ENCODE measurements at places on chromosomes 1 and 21.

GRCh38 chr1:41528726-41529605, 44.5 kb upstream of the EDN2 start:
- DNase-seq: no peak

DNA sequence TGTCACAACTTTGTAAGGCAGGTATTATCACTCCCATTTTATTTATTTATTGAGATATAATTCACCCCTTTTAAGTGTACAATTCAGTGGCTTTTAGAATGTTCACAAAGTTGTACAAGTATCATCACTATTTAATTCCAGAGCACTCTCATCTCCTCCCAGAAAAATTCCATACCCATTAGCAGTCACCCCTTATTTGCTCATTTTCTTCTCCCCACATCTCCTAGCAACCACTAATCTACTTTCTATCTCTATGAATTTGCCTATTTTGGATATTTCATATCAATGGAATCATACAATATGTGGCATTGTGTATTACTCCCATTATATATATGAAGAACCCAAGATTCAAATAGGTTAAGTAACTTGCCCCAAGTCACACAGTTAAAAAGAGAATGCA, 7.0 kb downstream of the DSTYK start:
- no peak for DNase-seq

- DNase-seq: no peak
Measured at GRCh38 chr1:91400133-91400725, 4.4 kb downstream of the HFM1 start.

GRCh38 chr1:198462365-198463019, 78.0 kb downstream of the ATP6V1G3 start:
- no peak for DNase-seq

GRCh38 chr1:235843461-235843961, 23.2 kb downstream of the LYST start:
- peak; percentile 26 for DNase-seq

- DNase-seq: no peak
Measured at GRCh38 chr1:43056460-43056859, 97.8 kb upstream of the SLC2A1 start.

DNA sequence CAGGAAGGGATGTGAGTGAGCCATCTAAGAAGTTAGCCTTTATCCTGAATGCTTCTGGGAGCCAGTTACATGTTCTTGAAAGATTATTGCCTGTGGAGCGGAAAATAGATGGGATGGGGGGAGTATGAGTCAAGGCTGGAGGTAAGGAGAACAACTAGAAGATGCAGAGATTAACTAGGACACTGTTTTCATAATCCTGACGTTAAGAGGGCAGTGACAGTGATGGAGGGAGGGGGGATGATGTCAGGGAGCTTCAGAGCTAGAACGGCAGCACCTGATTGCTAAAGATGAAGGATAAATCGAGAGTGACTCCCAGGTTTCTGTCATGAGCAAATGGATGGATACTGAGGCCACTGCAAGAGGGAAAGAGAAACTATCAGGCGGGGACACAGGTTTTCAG, 10.0 kb upstream of the RCSD1 start:
- DNase-seq: no peak

DNA sequence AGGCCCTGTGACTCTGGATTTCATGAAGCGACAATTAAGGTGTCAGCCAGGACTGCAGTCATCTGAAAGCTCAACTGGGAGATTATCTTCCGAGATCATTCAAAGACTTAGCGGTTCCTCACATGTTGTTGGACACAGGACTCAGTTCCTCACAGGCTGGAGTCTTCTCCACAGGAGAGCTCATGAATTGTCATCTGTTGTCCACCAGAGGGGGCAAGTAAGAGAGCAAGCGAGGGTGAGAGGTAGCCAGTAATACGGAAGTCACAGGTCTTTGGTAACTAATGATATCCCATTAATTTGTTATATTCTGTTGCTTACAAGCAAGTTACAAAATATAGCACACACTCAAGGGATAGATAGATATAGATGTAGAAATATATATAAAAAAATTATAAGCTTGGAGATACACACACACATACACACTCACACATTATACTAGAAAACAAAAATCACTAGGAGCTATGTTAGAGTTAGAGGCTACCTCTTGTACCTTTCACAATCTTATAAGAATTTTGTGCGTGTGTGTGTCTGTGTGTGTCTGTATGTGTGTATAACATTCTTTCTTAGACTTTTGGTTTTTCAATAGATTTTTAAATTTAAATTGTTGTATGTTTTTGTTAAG, 1695.3 kb downstream of the BRINP3 start:
- peak; percentile 43 for DNase-seq

GRCh38 chr1:10514490-10515235, 39.9 kb downstream of the PEX14 start:
- no peak for DNase-seq

DNA sequence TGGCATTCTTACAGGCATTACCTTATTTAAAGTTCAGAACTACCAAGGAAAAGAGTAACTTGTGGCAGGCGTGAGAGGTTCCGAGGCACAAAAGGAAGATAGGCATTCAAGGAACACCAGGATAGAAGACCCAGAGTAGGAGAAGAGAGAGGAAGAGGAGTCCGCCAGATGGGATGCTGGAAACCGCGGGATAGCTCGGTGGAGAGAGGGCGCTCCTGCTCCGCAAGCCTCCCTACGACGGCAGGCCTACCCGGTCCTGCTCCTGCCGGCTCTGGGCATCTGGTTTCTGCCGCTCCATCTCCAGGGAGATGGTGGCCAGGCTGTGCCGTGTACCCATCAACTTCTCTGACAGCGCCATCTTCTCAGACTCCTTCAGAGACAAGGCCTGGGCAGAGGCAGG, 5.4 kb upstream of the NBPF1 start:
- no peak for DNase-seq

DNA sequence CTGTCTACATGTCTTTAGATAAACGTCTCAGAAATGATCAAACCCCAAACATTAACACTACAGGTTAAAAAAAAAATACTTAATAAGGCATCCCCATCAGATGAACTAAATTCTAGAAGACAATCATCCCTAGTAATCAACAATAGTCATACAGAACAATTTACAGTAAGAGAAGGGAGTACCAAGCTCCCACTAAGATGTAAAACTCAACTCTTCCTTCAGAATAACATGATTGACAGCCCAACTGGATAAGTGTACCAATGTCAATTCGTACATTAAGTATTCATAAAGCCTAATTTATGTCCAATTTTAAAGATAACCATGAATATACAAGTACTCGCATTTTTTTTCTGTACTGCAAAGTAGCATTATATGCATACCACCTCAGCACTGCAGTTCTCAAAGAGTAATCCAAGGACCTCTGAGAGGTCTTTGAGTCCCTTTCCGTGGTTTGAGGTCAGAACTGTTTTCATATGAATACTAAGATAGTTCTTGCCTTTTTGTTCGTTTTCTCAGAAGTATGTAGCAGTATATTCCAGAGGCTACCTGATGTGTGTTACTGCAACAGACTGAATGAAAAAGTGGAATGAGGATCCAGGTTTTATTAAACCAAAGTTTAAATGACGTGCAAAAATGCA, 6.6 kb downstream of the SCAF4 start:
- no peak for DNase-seq

GRCh38 chr1:6674771-6675170, 26.8 kb downstream of the DNAJC11 start:
- DNase-seq: no peak

DNA sequence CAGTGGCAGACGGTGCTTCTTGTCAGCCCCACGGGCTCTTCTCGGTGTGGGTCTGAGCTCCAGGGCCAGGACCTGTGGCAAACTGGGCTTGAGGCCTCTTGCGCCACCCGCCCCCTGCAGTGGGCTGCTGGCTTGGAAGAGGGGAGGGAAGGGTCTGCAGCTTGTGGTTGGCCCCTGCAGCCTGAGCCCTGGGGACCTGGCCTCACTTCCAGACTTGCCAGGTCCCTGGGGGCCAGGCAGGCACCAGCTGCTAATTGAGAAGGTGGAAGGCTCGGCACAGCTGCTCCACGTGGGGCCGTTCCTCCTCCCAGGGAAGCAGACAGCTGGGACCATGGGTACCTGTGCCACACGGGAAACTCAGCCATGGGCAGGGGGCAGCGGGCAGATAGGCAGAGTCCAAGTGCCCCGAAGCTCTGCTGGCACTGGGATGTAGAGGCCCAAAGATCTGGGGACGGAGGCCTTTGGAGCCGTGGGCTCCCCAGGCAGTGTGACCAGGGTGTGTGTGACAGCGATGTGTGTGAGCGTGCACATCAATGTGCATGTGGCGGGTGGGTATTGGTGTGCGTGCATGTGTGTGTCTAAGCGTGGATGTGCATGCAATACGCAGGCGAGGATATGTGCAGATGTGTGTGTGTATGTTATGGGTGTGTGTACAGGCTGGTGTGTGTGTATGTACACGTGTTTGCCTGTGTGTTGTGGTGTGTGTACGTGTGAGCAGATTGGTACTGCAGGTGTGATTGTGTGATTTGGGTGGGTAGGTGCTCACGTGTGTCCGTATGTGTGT, 39.3 kb downstream of the TP73 start:
- DNase-seq: no peak

GRCh38 chr1:169514566-169515270, 29.0 kb upstream of the SLC19A2 start:
- DNase-seq: no peak

DNA sequence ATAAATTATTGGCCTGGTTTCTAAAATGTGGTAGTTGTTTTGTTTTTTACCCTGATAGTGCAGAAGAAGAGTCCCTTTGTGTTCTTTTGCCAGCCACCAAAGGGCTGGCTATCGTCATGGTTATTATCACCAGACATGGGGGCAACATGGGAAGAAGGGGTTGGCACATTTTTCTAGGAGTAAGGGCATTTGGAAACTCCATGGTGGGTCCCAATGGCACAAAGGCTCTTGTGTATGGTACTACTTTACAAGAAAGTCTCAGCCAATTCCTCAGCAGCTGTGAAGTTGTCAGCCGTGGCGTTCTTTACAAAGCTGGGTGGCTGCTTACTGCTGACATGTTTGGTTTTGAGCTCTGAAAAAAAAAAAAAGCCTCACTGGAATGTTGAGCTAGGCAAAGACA, 330.4 kb upstream of the ESRRG start:
- no peak for DNase-seq

DNA sequence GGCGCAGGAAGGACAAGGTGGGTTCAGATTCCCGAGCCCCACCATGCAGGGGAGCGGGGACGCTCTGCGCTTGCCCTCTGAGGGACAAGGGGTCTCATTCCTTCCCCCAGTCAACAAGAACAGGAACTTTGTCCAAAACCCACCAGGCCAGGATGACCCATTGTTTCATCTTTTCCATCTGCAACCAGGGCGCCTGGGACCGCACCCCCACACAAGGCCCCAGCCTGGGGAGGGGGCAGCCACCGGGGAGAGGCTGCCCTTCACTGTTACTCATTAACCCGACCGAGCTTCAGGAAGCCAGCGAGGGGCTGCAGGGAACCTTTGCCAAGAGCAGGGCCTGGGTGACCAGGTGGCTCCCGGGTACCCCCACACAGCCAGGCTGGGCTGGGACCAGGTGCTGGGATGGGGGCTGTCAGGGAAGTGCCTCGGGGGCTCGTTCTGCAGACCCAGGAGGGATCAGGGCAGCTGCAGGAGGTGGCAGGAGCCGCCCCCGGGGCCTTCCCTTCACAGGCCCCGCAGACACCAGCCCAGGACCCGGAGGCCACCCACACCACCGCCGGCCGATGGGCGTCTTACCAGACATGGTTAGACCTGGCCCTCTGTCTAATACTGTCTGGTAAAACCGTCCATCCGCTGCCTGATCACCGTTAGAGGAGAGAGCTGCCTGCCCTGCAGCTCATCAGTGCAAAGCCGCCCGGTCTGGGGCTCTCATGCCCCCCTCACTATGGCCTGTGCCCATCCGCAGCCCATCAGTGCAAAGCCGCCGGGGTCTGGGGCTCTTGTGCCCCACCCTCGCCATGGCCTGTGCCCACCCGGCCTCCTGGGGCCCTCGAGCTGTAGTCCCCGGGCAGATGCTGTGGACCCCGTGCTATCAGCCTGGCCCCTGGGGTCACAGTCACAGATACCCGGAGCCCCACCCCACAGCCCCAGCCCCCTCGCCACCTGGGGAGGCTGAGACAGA, 4.9 kb upstream of the TTLL10 start:
- no peak for DNase-seq

DNA sequence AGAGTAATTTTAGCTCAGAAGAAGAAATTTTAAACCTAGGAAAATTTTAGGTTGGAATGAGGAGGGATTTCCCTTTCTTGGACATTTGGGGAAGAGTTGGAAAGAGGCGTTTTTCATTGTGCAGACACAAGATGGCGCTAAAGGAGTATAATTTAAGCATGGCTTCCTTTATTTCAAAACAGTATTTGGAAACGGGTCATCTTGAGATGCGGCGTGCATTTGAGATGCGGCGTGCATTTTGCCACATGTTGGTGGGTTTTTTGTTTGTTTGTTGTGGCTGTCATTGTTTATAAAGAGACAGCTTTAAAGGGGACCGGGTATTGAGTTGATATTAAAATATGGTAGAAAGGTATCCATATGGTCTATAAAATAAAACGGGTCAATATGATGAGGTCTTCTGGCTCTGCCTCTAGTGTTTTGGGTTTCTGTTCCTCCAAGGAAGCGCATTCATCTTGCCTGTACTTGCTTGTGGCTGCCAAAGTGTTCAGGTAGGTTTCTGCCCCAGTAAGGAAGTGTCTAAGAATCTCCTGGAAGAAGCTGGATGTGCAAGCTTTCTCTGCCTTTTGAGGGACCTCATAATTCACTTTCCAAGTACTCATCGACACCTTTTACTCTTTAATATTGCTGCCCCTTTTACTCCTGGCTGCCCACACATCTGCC, 210.3 kb downstream of the SLC35F3 start:
- DNase-seq: peak; percentile 26

DNA sequence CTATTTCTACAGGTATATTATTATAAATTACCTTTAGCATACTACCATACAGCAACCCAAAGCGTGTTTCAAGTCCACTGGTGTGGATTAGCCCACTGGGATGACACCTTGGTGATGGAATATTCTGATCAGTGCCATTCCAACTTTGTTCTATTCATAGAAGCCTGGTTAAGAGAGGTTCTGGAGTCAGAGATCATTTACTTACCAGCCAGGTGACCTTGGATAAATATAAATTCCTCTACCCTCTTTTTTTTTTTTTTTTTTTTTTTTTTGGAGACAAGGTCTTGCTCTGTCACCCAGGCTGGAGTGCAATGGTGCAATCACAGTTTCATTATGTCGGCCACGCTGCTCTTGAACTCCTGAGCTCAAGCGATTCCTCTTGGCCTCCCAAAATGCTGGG, at the start of gene SPATA45:
Gene SPATA45, minus strand, starts transcription at position 101 of the 400 bp plus-strand sequence. CDS start 11,500 bp downstream, outside the sequence.
- DNase-seq: no peak

DNA sequence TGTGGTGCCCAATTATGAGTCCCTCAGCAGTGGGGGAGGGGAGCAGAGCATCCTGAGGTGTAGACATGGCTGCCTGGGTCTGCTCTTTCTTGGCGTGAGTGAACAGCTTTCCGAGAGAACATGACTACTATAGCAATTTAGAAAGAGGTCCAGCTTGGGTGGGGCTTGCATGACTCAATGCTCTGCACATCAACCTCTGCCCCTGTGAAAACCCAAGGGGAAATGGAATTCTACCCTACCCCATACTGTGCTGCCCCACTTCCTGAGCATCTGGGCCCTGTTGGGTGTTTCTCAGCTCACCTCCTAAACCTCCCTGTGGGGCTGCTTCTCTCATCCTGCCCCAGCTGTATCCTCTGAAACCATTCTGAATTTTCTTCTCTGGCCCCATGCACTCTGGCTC, 8.2 kb upstream of the AZIN2 start:
- DNase-seq: no peak
